CD8-positive, alpha-beta memory T cell (primary cell): ENCODE measurements at places on chromosomes 1 and 21.

GRCh38 chr1:44170281-44170823 is 28.9 kb upstream of the KLF18 start:
- no peaks in the 10 kb centered on the region for H3K4me1 ChIP-seq
- no peaks in the 10 kb centered on the region for H3K27me3 ChIP-seq
- H3K27ac ChIP-seq: no peak overlapping the region

GRCh38 chr1:110390692-110391245 is at the start of gene SLC16A4:
Gene SLC16A4, minus strand, starts transcription at chr1:110391026. Its CDS starts 1,703 bp downstream, at chr1:110389323.
- DNase-seq: no peak
- no peak within 1 kb of the TSS for H3K27ac ChIP-seq
- H3K36me3 ChIP-seq: no peaks in the 10 kb centered on the region
- H3K4me3 ChIP-seq: no peak within 1 kb of the TSS
- H3K27me3 ChIP-seq: no peaks in the 10 kb centered on the region

- H3K36me3 ChIP-seq: peaks cover 50% of the 10 kb centered on the region
- no peak for DNase-seq
- no peaks in the 10 kb centered on the region for H3K27me3 ChIP-seq
These were observed 33.0 kb downstream of the URB1 start for GRCh38 chr21:32359719-32360260.

DNA sequence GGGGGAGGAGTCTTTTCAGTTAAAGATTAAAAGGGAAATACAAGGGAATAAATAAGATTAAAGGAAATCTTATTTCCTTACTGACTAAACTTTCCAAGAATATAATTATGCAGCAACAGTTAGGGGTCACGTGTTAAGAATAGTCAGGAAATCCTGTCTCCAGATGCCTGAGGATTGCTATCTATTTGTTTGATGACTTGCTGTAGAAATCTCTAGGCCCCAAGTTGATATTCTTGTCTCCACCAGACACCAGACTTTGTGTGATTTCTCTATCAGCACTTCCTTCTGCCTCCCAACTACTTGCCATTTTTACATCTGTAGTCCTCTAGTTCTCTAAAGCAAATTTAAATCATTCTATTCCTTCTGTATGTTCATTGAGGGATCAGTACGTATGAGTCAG is 77.5 kb downstream of the RPAP2 start:
- H3K27me3 ChIP-seq: no peaks in the 10 kb centered on the region
- H3K27ac ChIP-seq: no peak overlapping the region
- DNase-seq: no peak
- no peaks in the 10 kb centered on the region for H3K36me3 ChIP-seq
- no peak overlapping the region for H3K4me3 ChIP-seq
- H3K4me1 ChIP-seq: no peaks in the 10 kb centered on the region

DNA sequence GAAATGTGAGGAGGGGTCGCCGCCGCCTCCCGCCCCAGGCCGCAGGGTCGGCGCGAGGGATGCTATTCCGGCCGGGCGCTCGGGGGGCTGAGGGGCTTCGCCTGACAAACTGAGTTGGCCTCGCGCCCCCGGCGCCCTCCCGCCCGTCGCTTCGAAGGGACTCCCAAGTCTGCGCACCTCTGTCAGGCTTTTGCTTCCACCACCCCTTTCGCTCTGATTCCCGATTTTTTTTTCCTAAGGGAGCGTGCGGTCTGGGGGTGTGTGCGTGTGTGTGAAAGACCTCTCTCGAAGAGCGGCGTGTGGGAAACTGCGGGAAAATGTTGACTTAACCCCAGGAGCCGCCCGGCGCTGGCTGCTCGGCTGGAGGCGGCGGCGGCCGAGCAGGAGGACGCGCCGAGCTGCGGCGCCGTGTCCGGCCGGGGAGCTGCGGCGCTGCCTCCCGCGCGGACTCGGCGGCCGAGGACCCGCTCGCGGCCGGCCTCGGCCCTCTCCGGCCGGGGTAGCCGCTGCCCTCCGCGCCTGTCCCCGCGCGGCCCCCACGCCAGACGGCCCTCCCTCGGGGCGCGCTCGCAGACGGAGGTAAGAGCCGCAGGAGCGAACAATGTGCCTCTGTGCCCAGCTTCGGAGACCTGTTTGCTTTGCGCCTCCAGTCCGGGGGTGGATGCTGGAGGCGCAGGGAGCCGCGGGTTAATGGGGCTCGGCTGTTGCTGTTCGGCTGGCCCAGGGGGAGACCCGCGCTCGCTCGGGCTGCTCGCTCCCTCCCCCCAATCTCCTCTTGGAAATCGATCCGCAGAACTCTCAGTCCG is 1.1 kb downstream of the ADGRL2 start:
- no peak for DNase-seq
- no peak overlapping the region for H3K27ac ChIP-seq
- H3K27me3 ChIP-seq: no peaks in the 10 kb centered on the region
- H3K4me3 ChIP-seq: no peak overlapping the region
- H3K36me3 ChIP-seq: no peaks in the 10 kb centered on the region

GRCh38 chr1:19532519-19532918 is 47.2 kb upstream of the CAPZB start:
- H3K4me3 ChIP-seq: no peak overlapping the region
- H3K27me3 ChIP-seq: no peaks in the 10 kb centered on the region
- DNase-seq: no peak
- no peaks in the 10 kb centered on the region for H3K36me3 ChIP-seq
- H3K27ac ChIP-seq: no peak overlapping the region

- no peaks in the 10 kb centered on the region for H3K27me3 ChIP-seq
- H3K36me3 ChIP-seq: no peaks in the 10 kb centered on the region
- H3K27ac ChIP-seq: no peak overlapping the region
- H3K4me3 ChIP-seq: no peak overlapping the region
These were observed 22.4 kb downstream of the RPL5 start for GRCh38 chr1:92854101-92854785.

DNA sequence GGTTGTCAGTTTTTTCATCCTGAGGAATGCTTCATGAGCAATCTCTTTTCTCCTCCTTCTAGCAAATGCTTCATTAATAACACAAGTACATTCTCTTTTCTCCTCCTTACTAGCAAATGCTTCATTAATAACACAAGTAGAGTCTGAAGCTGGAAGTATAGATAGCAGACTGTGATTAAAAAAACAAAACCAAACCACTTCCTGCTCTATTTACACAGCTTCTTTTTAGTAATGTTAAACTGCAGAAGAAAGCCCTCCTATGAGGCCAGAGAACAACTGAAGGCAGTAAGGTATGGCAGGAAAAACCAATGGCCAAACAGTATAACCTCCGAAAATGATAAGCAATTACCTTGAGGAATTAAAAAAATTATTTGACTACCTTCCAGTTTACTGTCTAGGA is 90.1 kb downstream of the ZSWIM5 start:
- H3K4me1 ChIP-seq: peaks cover 26% of the 10 kb centered on the region
- no peaks in the 10 kb centered on the region for H3K27me3 ChIP-seq
- peak overlapping the region; percentile 9 for H3K4me3 ChIP-seq
- no peak overlapping the region for H3K27ac ChIP-seq
- H3K36me3 ChIP-seq: no peaks in the 10 kb centered on the region

DNA sequence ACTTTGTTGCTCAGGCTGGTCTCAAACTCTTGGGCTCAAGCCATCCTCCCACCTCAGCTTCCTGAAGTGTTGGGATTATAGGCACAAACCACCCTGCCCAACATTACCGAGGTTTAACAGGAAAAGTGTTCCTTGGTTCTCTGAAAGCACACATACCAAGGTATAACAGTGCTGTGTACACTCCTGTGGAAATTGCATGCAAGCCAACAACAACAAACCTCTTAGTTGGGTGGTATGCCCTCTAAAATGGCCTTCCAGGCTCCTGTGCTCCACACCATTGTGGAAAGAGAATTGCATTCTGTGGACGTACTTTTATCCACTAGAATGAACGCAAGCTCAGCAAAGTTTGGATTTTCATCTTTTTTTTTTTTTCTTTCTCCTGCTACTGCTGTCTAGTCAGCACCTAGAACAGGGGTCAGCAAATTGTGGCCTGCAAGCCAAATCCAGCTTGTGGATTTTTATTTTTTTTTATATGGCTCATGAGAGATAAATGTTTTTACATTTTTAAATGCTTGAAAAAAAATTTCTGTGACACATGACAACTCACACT is 192.2 kb upstream of the TNR start:
- DNase-seq: no peak
- H3K36me3 ChIP-seq: peaks cover 8% of the 10 kb centered on the region
- H3K27me3 ChIP-seq: no peaks in the 10 kb centered on the region
- H3K27ac ChIP-seq: no peak overlapping the region

DNA sequence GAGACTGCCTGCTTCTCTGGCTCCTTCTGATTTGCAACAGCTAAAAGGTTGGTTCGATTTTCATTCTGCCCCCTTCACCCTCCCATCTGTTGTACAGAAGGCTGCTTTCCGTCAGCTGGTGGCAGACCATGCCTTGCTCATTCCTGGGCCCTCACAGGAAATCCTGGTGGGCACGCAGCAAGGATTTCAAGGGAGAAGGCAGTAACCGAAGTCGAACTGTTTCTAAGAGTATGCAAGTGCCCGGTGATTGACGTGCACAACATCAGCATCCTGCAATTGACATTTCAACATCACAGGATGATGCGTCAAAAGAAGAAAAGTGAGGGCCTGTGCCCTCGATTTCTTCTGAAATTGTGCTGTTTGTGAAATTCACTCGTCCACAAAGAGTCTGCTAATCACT is 83.8 kb downstream of the PLPP3 start:
- H3K4me1 ChIP-seq: no peaks in the 10 kb centered on the region
- DNase-seq: no peak
- H3K27me3 ChIP-seq: no peaks in the 10 kb centered on the region
- H3K36me3 ChIP-seq: no peaks in the 10 kb centered on the region
- no peak overlapping the region for H3K4me3 ChIP-seq

DNA sequence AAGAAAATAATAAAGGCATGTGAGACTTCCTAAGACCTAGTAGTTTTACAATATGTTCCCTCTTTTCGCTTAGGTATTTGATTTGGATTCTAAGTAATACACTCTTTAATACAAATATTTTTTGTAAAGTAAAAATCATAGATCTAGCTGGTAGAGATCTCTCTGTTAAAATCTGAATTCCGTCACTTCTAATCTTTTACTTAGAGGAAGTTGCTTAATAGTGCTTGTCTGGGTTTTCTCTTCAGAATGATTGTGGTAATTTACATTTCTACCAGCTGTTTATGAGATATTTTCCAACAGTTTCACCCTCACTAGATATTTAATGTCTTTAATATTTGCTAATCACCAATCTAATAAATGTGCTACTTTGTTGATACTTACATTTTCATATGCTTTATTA is 23.3 kb downstream of the RBM11 start:
- H3K4me1 ChIP-seq: peaks cover 7% of the 10 kb centered on the region
- no peaks in the 10 kb centered on the region for H3K36me3 ChIP-seq
- DNase-seq: no peak
- H3K4me3 ChIP-seq: no peak overlapping the region
